ENCODE measurements at places on chromosomes 6 and 20.
A peak's percentile ranks its signal among the peaks of the same experiment; 100 is the strongest.

GRCh38 chr20:19735446-19735845 is 22.6 kb upstream of the RIN2 start:
- DNase-seq: no peak

DNA sequence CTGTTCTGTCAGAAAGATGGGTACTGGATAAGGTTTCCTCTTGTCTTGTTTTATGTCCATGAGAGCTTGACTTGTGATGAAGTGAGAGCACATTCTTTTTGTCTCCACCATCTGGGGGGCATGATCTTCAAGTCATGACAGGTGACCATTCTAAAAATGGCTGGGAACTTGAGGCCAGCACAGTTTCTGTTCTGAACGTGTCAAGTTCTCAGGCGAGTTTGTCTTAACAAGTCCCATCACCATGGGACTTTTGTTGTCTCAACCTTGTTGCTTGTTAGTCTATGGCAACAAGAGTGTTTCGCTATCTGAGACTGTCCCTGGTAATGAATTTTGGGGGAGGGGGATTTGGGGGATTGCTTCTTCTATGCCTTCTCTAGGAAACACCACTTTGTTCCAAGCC is 25.6 kb upstream of the ENPP4 start:
- DNase-seq: no peak

DNA sequence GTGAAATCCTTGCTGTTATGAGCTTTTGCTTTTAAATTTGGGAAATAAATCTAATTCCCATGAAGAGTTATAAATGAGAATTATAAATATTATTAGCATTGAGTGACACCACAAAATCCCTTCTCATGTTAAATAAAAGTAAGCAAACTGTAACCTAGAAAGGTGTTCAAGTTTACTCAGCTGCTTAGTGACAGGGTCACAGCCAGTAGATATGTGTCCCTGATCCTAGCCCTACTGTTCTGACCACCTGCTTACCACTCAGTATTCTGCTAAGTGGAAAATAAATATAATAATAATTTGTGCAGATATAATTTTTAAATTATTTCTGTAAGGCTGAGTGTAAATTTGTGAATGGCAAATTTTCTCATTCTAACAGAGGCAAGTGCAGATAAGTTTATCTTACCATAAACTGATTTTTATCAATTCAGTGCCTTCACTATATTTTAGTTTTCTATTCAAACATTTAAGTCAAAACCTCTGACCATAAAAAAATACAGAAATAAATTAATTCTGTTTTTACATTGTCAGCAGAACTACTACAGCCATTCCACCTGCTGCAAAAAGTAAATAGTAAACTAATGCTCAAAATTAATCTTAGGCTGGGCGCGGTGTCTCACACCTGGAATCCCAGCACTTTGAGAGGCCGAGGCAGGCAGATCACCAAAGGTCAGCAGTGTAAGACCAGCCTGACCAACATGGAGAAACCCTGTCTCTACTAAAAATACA is 118.2 kb downstream of the TENT5A start:
- DNase-seq: no peak

GRCh38 chr6:168167431-168168315 is 88.7 kb upstream of the FRMD1 start:
- DNase-seq: no peak

- DNase-seq: no peak
Measured at GRCh38 chr20:46588532-46589511, 38.4 kb upstream of the OCSTAMP start.

GRCh38 chr6:21998582-21998981 is 298.3 kb downstream of the PRL start:
- DNase-seq: no peak

- peak; percentile 20 for DNase-seq
Measured at GRCh38 chr6:41428996-41429421, 93.6 kb downstream of the NCR2 start.

- DNase-seq: no peak
Measured at GRCh38 chr6:137647762-137648447, 153.7 kb upstream of the OLIG3 start.

GRCh38 chr20:38499366-38499765 is 26.7 kb downstream of the RALGAPB start:
- no peak for DNase-seq

GRCh38 chr6:132445201-132445951 is 44.1 kb upstream of the MOXD1 start:
- DNase-seq: no peak

- no peak for DNase-seq
Measured at GRCh38 chr20:51607170-51607569, 64.7 kb upstream of the NFATC2 start.

DNA sequence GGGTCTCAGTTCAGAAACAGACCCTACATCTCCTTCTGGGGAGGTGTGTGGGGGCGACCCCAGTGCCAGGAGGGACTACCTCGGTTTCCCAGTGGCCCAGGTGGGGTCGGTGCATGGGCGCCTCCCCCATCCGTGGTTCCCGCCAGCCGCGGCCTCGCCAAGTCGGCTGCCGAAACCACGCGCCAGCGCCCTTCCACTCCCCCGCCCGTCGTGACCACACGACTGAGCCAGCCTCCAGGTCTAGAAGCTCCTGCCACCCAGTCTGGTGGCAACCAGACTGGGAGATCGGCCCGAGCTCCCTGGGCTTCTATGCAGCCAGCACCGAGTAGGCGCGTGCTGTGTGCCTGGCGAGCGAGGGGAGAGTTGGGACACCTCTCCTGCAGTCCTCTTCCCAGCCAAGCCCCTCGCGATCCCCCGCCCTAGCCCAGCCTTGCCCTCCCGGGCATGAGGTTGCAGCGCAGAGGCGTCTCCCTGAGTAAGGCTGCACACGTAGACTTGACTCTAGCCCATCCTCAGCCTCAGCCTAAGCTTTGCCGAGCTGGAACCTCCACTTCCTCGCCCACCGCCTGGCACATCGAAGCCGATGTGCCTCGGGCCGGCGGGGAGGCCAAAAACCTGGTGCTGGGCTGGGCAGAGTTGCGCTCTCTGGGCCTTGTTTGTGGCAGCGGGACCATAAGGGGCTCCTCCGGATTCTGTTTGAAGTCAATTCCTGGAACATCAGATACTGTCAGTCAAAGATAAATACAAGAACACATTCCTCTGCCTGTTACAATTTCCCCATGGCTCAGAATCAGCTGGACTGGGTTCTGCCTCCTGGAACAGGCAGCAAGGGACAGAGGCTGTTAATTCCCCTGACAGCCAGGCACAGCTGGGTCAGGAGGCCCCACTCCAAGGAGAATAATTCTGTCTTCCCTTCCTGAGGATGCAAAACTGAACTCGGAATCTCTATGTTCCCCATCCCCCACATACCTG is 1.5 kb upstream of the CPNE5 start:
- no peak for DNase-seq

DNA sequence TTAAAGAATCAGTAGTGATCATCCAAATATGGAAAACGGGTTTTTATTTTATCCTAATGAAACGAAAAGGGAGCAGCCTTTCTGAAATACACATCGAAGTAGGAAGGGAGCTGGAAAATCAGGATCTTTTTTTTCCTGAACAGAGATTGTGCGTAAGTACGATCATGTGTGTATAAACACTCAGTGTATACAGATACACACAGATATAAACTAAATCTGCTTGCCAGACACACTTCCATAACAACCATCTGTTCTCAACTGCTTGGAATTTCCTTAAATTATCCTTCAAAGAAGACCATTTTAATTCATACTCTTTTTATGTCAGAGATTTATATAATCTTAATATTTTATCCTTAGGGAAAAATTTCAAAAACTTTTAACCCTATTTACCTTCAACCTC is 110.7 kb downstream of the CHD6 start:
- no peak for DNase-seq

GRCh38 chr20:9966966-9967365 is 67.8 kb upstream of the ANKEF1 start:
- DNase-seq: no peak
